ENCODE measurements at places on chromosomes 1 and 21.

DNA sequence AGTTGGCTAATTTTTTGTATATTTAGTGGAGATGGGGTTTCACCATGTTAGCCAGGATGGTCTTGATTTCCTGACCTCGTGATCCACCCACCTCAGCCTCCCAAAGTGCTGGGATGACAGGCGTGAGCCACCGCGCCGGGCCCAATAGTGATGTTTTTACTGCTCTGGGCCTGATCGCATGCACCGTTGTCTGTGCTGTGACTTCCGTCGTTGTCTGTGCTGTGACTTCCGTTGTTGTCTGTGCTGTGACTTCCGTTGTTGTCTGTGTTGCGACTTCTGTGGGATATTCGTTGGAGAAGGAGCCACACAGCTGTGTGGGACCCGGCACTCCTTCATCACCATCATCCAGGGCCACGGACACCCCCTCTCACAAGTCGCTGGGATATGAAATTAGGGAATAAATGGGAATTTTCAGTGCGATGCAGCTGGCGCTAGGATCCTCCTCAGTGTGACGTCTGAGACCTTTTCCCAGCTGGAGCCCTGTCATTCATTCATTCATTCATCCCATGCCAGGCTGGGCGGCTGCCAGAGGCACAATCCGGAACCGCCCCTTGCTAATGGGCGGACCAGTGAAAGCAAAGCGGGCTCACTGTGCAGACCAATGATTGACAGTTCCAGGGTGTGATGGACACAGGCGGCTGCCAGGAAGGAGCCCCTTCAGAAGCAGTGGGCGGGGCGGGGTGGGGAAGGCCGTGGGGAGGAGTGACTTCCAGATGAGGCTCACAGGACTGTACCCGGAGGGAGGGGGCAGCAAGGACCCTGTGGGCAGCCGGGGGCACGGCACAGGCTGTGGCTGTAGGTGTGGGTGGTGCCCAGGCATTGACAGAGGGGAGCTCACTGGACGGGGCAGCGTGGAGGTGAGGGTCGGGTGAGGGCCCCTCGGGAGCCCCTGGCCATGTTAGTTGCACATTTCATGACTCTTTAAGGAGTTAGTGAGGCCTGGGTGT is 48.9 kb downstream of the PRKCZ start:
- no peak for DNase-seq

DNA sequence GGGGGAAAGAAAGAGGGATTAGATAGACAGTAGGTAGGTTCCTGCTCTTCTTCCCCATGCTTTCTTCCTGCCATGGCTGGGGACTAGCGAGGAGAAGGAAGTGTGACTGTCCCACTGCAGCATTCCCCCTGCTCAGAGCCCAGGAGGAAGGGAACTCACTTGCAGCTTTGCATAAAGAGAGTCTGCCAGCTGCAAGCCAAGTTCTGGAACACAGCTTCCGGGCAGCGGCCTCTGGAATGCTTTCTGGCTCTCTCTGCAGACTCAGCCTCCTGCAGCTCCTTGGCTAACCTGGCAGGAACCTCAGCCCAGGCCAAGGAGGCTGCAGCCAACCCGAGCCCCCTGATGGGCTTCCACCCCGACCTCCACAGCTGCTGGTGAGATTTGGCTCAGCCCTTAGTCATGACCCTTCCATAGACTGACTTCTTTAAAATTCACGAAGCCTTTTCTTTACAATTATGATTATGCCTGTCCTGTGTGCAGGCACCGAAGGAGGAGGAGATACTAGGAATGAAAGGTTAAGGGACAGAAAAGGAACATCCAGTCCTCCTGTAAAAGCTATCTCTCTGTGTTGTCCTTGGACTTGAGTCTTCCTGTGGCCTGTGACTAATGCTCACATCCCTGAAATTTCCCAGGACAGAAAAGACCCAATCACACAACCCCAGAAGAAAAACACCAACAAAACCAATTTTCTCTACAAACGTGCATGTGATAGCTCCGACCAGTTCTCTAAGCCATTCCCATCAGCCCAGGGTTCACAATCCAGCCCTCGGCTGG is 108.2 kb upstream of the OLIG2 start:
- DNase-seq: no peak

GRCh38 chr1:68168545-68169171 is 63.7 kb downstream of the WLS start:
- no peak for DNase-seq

DNA sequence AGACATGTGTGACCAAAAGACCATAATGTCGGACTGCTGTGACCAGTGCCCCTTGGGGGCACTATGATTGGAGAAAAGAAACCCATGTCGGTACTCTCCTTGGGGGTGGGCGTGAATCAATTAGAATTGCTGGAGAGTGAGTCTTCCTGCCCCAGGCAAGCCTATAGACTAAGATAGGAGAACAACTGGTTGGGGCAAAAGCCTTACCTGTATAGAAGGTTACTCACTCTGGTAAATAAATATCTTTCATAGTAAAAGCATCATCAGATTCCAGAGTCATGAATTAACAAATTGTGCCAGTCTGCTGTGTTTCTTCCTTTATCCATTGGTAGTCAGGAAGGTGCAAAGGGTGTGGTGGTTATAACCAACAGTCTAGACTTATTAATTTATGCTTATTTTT is 2.9 kb upstream of the PTGFRN start:
- no peak for DNase-seq

DNA sequence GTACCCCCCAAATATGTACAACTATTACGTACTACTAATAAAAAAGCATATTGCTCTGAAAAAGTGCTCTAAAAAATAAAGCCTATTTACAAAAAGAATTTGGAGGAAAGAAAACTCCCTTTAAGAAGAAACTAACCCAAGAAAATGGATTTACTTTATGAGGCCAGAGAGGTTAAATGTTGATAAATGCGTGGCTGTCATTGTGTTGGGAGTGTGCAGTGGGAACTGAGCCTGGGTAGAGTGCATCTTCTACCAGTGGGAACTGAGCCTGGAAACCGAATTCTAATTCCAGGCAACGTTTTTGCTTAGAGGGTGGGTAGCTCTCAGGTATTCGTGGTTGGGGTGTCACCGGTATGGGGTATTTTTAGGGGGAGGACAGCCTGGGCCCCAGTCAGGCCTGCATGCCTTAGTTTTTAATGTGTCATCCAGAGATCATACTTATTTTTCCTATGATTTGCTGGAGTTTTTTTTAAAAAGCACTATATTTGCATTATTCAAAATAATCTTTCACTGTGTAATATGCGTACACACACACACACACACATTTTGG is 24.1 kb upstream of the RNF187 start:
- no peak for DNase-seq

All from stromal cell of bone marrow (primary cell).